ENCODE measurements at places on chromosomes 12 and 14.

- H3K4me1 ChIP-seq = peaks cover 4% of the 10 kb centered on the region
- DNase-seq = no peak
- no peak overlapping the region for H3K4me3 ChIP-seq
- H3K27me3 ChIP-seq = no peaks in the 10 kb centered on the region
Measured at GRCh38 chr14:92605274-92605940, 91.8 kb downstream of the RIN3 start.

DNA sequence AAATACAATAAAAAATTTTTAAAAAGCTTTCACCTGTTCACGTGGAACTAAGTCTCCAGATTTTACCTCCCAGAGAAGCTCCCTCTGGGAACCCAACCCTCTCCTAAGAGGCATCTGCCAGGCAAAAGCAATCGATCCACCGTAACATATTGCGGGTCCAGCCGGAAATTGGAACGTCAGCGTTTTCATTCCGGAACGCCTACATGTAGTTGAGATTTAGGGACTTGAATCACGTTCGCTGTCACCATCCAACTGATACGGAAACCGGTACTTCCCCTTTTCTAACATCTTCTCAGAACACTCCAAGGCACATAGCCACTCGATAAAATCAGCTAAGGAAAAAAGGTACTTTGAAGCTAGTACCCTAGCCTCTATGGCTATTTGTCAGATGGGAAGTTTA is 70.3 kb downstream of the COX16 start:
- H3K27me3 ChIP-seq = no peaks in the 10 kb centered on the region
- H3K27ac ChIP-seq = no peak overlapping the region
- H3K4me3 ChIP-seq = no peak overlapping the region
- no peaks in the 10 kb centered on the region for H3K4me1 ChIP-seq

- no peaks in the 10 kb centered on the region for H3K27me3 ChIP-seq
- no peak overlapping the region for H3K27ac ChIP-seq
- H3K4me1 ChIP-seq = peaks cover 7% of the 10 kb centered on the region
- H3K4me3 ChIP-seq = no peak overlapping the region
Measured at GRCh38 chr12:43872396-43872795, 36.5 kb downstream of the TMEM117 start.

DNA sequence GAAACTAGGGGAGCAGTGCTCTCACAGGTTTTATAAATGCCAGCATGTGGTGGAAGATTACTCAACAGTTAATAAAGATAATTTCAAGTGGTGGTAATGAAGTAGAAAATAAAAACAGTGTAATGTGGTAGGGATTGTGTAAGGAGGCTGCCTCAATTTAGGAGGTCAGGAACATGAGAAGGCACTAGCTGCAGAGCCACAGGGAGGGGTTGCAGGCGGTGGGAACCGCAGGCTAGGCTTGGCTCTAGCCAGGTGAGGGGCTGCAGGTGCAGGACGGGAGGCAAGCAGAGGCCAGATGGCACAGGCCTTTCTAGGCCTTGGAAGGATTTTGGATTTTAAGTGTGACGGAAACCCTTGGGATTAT is 768 bp downstream of the METTL25 start:
- peaks cover 7% of the 10 kb centered on the region for H3K36me3 ChIP-seq
- H3K4me1 ChIP-seq = peaks cover 34% of the 10 kb centered on the region
- peak overlapping the region; percentile 87 for H3K4me3 ChIP-seq
- H3K27ac ChIP-seq = peak overlapping the region; percentile 96

- no peak for DNase-seq
- H3K4me1 ChIP-seq = peaks cover 24% of the 10 kb centered on the region
- H3K36me3 ChIP-seq = no peaks in the 10 kb centered on the region
- H3K27ac ChIP-seq = no peak overlapping the region
- peak overlapping the region; percentile 94 for H3K4me3 ChIP-seq
Measured at GRCh38 chr14:67515386-67516079, 17.6 kb upstream of the PLEKHH1 start.

DNA sequence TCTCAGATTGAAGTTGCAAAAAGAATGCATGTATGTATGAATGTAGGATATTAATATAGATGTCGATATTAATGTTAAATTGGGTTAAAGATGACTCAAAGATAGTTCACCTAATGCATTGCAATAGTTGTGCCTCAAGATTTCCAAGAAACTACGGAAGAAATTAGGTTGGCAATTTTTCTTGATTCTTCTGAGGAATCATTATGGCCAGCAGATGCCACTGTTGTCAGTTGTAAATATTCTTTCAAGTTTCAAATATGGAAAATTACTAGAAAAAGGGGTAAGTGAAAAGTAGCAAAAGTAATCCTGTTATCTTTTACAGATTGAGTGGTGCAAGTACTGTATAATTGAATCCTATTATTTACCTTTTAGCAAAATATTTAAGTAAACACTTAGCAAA is 202.1 kb downstream of the ADAMTS20 start:
- H3K36me3 ChIP-seq = no peaks in the 10 kb centered on the region
- H3K4me1 ChIP-seq = no peaks in the 10 kb centered on the region
- no peak overlapping the region for H3K4me3 ChIP-seq
- no peak for DNase-seq

GRCh38 chr12:131530422-131530821 is 180.5 kb upstream of the SFSWAP start:
- peaks cover 35% of the 10 kb centered on the region for H3K27me3 ChIP-seq
- H3K4me3 ChIP-seq = no peak overlapping the region
- H3K27ac ChIP-seq = no peak overlapping the region
- DNase-seq = no peak
- no peaks in the 10 kb centered on the region for H3K36me3 ChIP-seq
- H3K4me1 ChIP-seq = no peaks in the 10 kb centered on the region

GRCh38 chr14:25011095-25011494 is 38.9 kb downstream of the STXBP6 start:
- H3K27ac ChIP-seq = no peak overlapping the region
- no peaks in the 10 kb centered on the region for H3K36me3 ChIP-seq
- H3K4me1 ChIP-seq = peaks cover 25% of the 10 kb centered on the region
- H3K4me3 ChIP-seq = no peak overlapping the region
- DNase-seq = no peak

DNA sequence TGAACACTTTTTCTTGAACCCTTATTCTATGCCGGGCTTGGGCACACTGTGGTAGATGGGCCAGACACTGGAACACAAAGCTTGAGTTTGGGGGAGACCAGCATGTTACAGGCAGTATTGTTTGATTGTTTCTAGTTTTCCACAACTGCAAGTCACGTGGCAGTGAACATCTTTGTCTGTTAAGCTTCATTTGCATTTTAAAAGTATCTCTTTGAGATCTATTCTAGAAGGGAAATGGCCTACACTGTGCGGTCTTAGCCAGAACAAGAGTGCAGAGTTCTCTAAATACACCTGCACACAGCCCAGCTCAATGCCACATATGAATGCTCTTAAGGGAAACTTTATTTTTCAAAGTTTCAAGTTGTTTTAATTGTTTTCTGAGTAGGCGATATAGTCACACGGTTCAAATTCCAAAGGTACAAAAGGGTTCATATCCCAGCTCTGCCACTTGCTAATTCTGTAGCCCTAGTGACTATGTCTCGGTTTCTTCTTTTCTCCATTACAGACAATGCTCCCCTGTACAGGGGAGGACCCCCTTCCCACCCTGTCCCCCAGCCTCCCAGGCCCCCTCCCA is 24.9 kb downstream of the RIN3 start:
- H3K27me3 ChIP-seq = no peaks in the 10 kb centered on the region
- no peak overlapping the region for H3K27ac ChIP-seq
- H3K4me3 ChIP-seq = no peak overlapping the region
- no peak for DNase-seq

- H3K36me3 ChIP-seq = peaks cover 34% of the 10 kb centered on the region
- H3K27me3 ChIP-seq = no peaks in the 10 kb centered on the region
- no peak for DNase-seq
- H3K4me3 ChIP-seq = peak overlapping the region; percentile 99
- H3K4me1 ChIP-seq = peaks cover 31% of the 10 kb centered on the region
Measured at GRCh38 chr14:77458249-77458950, 507 bp downstream of the AHSA1 start.

DNA sequence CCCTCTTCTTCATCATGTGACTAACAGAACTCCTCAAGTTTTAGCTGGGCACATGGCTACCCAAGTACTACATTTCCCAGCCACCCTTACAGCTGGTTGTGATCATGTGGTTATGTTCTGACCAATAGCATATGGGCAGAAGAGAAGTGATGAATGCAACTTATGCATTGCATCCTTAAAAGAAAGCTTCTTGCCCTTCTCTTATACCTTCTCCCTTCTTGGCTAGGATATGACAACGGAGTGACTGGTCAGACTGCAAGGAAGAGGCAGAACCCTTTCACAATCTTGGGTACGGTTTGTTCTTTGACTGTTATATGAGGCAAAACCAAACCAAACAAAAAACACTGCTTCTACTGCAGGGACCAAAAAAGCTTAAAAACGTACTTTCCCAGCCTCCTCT is 66.5 kb upstream of the MAX start:
- no peak for DNase-seq
- peaks cover 3% of the 10 kb centered on the region for H3K27me3 ChIP-seq
- peak overlapping the region; percentile 67 for H3K27ac ChIP-seq
- H3K4me1 ChIP-seq = peaks cover 10% of the 10 kb centered on the region
- H3K36me3 ChIP-seq = no peaks in the 10 kb centered on the region
- H3K4me3 ChIP-seq = no peak overlapping the region

DNA sequence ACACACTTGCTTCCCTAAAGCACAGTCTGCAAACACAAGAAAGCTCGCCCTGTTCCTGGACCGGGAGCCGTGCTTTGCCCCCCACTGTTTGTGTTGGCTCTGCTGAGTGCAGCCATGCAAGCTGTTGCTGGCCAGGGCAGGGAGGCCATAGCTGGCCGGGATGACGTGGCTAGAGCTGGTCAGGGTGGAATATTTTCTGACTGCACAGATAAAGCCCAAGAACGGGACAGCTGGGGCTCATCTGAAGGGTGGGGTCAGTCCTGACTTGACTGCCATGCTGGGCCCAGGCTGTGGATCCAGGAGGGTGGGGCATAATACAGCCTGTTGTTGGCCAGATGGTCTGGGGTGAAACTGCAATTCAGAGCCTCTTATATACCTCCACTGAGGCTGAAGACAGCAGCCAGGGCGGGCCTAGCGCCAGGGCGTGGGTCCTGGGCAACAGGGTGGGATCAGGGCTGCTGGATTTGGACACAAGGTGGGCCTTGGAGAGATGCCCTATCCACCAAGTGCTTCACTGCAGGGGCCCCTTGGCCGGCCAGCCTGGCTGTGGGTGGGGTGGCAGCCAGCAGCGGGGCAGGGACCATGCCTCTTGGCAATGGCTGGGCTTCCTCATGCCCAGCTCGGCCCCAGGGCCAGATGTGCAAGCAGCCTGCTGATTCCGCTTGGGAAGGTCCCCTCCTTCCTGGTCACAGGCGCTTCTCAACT is 14.8 kb downstream of the KMT5A start:
- DNase-seq = no peak
- no peak overlapping the region for H3K4me3 ChIP-seq
- no peaks in the 10 kb centered on the region for H3K27me3 ChIP-seq
- H3K36me3 ChIP-seq = peaks cover 78% of the 10 kb centered on the region

DNA sequence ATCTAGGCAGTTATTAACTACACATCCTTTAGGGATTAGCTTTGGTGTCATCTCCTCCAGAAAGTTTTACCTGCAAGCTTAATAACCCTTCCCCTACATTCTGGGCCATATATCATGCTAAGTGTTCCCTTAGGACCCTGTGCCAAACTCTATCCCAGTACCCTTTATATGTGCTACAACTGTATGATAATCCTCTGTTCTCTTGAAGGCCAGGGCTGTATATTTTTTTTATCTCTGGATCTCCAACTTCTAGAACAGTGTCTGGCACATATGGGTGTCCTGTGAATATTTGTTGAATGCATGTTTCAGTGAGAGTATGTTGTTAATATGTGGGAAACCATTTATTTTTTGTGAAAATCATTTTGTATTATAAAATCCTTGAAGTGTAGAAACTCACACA is 106.7 kb downstream of the PPM1A start:
- H3K4me3 ChIP-seq = no peak overlapping the region
- no peaks in the 10 kb centered on the region for H3K27me3 ChIP-seq

DNA sequence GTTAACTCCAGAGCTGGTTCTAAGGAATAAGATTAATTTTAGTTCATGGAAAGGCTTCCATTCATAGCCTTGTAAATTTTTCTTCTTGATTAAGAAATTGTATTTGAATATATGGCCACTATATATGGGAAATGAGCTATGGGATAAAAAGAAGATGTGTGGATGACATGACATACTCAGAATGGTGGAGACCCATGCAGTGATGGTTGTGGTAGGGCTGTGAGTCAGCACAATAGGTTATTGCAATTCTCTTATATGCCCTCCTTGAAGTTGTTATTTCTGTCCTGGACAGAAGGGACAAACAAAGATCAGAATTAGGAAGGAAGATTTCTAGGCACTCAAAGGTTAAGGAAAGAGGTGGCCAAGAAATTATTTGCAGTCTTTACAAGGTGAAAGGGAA is 21.5 kb downstream of the RASSF9 start:
- no peaks in the 10 kb centered on the region for H3K4me1 ChIP-seq
- H3K27ac ChIP-seq = no peak overlapping the region
- no peak overlapping the region for H3K4me3 ChIP-seq
- no peak for DNase-seq
- no peaks in the 10 kb centered on the region for H3K36me3 ChIP-seq
- no peaks in the 10 kb centered on the region for H3K27me3 ChIP-seq

- no peak for DNase-seq
- H3K27me3 ChIP-seq = no peaks in the 10 kb centered on the region
- H3K27ac ChIP-seq = no peak overlapping the region
- no peak overlapping the region for H3K4me3 ChIP-seq
Measured at GRCh38 chr14:74985028-74985310, 17.8 kb upstream of the EIF2B2 start.

DNA sequence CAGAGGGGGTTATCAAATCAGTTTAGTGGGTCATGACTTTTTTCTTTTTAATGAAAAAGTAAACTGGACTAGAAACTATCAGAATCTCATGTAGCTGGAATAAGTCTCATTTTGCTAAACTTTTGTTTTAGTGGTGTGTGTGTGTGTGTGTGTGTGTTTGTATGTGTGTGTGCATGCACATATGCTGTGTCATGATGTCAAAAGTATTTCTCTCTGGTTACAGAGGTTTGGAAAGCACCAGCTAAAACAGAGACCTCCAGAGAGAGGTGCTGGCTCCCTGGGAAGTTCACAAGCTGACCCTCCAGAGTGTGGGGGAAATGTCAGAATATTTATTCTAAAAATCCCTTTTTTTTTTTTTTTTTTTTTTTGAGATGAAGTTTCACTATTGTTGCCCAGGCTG is 114.7 kb downstream of the LGMN start:
- no peak for DNase-seq
- H3K27me3 ChIP-seq = no peaks in the 10 kb centered on the region
- H3K4me1 ChIP-seq = no peaks in the 10 kb centered on the region
- no peak overlapping the region for H3K4me3 ChIP-seq
- no peak overlapping the region for H3K27ac ChIP-seq

- no peak overlapping the region for H3K27ac ChIP-seq
- no peak overlapping the region for H3K4me3 ChIP-seq
- no peaks in the 10 kb centered on the region for H3K36me3 ChIP-seq
- no peak for DNase-seq
Measured at GRCh38 chr12:11543457-11544158, 105.9 kb upstream of the ETV6 start.

- DNase-seq = no peak
- no peaks in the 10 kb centered on the region for H3K27me3 ChIP-seq
- no peak overlapping the region for H3K27ac ChIP-seq
- no peak overlapping the region for H3K4me3 ChIP-seq
Measured at GRCh38 chr12:65885312-65885711, 61.0 kb downstream of the HMGA2 start.
